ENCODE measurements at places on chromosomes 3 and 15. TPM values are rescaled to one million over a fixed set of nuclear protein-coding genes. Genes with fewer than 3 reads are reported as not detected.
A peak's percentile ranks its signal among the peaks of the same experiment; 100 is the strongest.

Gene MAP2K5
- 5.8 TPM for total RNA-seq

Gene ARHGEF26
- total RNA-seq: 6.9 TPM

DNA sequence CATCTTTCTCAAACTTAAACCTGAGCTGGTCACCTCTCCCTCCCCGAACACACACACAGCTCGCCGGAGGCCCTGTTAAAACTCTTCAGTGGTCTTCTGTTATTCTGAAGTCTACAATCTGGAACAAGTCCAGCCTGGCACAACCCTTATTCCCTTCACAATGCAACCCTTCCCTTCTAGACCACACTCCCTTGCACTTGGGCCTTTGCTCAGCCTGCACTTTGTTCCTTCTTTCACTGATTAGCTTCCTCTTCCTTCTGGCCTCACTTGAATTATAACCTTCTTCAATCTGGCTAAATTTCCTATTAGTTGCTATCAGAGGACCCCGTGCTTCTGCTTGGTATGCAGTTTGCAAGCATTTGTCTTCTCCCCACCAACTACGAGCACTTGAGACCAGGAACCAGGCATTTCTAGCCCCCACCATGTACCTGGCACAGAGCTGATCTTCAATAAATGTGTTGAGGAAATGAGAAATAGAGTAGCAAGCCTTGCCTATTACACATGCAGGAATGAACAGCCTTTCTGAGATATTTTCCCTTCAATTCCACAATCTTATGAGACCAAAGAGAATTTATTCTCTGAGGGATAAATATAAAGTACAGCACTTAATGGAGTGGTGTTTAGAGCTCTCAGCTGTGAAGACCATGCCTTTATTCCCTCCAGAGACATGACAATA is 663.1 kb upstream of the ADAMTS9 start:
- no peak for DNase-seq

- DNase-seq: peak; percentile 30
These were observed 97.8 kb upstream of the MEF2A start for GRCh38 chr15:99467853-99468464.

GRCh38 chr3:65871305-65872141 is 167.2 kb downstream of the MAGI1 start:
- no peak for DNase-seq

- DNase-seq: no peak
These were observed 74.5 kb downstream of the MYLK start for GRCh38 chr3:123809597-123809996.

GRCh38 chr3:148839805-148840204 is 12.2 kb downstream of the CPB1 start:
- no peak for DNase-seq

DNA sequence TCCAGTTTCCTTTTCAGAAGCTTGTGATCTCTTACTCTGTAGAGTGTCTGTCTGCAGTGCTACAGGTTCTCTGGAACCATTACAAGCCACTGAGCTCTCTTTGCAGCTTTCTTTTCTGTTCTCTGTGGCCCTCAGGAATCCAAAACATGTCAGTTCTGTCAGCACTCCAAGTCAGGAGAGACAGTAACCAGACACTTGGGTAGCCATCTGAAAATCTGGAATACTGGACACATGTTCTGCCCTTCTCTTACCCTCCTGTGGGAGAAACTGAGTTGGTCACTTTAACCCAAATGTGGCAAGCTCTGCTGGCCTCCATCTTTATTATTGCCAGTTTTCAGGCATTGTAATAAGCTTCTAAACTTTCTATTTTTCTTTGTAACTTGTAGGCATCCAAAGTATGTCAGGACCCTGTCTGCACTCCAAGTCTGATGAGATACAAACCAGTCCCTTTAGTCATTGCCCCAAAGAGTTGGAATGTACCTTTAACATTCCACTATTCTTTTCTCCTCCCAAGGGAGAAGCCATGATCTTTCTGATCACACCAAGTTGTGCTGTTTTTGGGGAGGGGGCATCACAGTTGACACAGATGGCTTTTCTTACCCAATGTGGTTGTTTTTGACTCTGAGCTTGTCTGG is 183.7 kb downstream of the DPH6 start:
- DNase-seq: no peak

DNA sequence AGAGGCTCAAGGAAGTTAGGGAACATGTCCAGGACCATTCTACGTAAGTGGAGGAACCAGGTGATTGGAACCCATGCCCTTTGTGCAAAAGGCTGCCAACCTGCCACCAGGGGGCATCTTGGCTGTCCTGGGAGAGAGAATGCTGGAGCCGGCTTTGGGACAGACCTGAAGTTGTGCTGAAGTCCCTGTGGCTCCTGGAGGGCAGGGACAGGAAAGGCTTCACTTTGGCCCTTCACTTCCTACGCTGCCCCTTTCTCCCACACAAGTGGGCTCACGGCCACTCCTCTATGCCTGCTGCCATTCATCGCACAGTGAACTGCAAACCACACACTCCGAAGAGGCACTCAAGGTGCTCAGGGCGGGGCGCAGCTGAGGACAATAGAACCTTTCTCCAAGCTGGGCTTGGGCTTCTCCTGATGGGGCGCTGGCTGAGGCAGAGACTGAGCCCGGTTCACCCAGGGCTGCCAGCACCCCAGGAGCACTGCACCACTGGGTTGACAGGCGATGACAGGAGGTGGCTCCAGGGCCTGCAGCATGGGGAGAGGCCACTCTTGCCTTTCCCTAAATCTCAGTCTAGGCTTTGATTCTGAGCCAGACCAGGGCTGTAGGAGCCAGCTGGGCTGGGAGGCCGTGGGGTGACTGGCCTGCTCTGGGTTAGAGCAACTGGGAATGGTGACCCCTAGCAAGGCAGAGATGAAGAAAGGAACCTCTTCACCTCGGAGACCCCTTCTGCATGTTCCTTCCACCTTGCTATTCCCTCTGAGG is 8.4 kb downstream of the SHF start:
- DNase-seq: no peak

GRCh38 chr3:107945417-107946094 is 145.3 kb downstream of the CD47 start:
- DNase-seq: no peak

GRCh38 chr15:31457161-31457560 is 130.5 kb downstream of the KLF13 start:
- peak; percentile 58 for DNase-seq

DNA sequence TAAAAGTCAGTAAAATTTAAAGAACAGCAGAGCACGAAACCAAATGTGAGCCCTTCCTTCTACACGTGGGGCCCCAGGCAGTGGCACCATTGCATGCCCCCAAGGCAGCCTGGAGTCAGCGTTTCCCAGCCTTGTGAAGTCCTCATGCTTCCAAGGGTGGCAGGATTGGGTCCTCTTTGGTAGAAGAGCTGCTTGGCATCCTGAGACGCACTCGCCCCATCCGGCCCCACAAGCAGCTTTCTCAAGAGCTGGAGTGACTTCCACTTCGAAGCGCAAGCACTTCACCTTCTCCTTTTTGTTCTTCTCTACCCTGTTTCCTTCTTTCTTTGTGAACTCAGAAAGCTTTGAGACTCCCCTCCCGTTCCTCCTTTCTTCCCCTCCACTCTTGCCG is 34.7 kb downstream of the ZNF710 start:
- no peak for DNase-seq

GRCh38 chr3:111714305-111714704 is 119.2 kb upstream of the ZBED2 start:
- DNase-seq: no peak

- DNase-seq: no peak
These were observed 29.7 kb upstream of the LIPC start for GRCh38 chr15:58401991-58402649.

- DNase-seq: no peak
These were observed 22.5 kb upstream of the SEMA3F start for GRCh38 chr3:50132421-50133282.

GRCh38 chr3:39529577-39529976 is 62.1 kb downstream of the MOBP start:
- DNase-seq: no peak

DNA sequence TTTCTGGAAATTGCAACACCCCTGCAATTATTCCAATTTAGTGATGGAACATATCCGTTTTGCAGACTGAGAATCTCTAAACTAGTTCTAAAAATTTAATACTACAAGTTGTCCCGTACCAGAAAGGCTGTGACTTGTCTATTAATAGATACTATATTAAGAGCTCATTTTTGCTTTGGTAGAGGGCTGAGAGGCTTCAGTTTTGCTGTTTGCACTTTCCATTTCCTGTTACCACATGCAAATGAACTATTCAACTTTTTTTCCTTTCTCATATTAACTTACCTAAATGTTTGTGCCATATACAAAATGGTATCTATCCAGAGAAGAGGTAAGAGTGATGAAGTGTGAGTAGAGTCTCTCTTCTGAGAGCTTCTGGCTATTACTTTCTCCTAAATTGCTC is 101.5 kb upstream of the CRBN start:
- DNase-seq: no peak

DNA sequence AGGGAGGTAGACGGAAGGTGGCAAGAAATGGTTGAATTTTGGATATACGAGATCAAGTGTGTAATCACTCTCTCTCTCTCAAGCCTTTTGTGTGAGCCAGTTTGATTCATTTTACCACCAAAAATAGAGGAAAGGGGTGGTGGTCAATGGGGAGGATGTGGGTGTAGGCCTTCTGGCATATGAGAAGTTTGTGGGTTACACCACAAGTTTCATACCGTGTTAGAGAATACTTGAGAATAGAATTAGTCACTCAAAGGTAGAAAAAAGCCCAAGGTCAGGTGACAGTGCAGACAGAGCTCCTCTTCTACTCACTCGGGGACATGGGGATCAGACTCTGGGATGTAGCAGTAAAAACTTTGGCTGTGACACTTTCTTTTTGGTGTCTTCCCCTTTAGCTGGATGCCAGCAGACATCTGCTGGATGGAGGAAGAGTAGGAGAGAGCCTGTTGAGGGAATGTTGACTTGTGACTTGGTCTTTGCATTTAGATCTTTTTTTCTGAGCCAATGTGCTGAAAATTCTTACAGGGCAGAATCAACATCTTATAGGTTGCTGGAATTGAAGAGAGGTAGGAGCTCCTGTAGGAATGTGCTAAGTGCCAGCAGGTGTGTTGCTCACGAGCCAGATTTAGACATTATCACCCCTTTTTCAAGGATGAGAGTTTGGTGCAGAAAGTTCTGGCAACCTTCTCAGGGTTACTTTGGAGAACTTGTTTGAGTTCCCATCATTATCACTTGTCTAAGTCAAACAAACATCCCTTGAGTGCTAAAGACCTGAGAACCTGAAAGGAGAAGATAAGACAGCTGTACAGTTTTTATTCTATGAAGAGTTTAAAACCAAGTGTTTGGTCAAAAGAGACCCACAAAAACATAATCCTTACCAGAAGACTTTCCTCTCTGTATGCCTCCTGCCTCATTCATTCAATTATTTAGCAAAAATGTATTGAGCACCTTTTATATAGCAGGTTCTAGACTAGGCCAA is 43.9 kb upstream of the RYK start:
- no peak for DNase-seq

DNA sequence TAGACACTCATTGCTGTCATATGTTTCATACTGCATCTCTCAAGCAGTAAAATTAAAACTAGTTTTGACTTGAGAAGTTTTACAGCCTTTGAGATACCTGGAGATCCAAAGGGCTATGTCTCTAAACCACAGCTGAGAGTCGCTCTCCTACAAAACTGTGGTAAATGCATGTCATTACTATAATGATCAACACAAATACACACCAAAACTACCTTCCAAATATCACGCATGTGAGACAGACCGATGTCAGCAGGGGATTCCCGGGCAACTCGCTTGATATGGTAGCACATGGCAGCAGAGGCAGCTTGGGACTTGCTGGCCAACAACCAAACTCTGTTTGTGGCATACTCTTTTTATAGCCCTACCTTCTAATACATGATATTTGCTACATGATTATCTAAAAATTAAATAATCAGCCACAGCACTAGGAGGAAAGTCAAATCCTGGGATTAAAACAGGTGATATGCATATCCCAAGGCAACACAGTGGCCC is 56.3 kb downstream of the PDZRN3 start:
- DNase-seq: no peak

Measured in right atrium auricular region (tissue), 2 donors.